CD4-positive, CD25-positive, alpha-beta regulatory T cell (primary cell): ENCODE measurements at places on chromosomes 3 and 15.
A peak's percentile ranks its signal among the peaks of the same experiment; 100 is the strongest.

GRCh38 chr3:155598671-155599070 is 146.2 kb downstream of the PLCH1 start:
- no peak for DNase-seq

GRCh38 chr3:66039590-66039887 is 821 bp upstream of the MAGI1 start:
- no peak for DNase-seq

DNA sequence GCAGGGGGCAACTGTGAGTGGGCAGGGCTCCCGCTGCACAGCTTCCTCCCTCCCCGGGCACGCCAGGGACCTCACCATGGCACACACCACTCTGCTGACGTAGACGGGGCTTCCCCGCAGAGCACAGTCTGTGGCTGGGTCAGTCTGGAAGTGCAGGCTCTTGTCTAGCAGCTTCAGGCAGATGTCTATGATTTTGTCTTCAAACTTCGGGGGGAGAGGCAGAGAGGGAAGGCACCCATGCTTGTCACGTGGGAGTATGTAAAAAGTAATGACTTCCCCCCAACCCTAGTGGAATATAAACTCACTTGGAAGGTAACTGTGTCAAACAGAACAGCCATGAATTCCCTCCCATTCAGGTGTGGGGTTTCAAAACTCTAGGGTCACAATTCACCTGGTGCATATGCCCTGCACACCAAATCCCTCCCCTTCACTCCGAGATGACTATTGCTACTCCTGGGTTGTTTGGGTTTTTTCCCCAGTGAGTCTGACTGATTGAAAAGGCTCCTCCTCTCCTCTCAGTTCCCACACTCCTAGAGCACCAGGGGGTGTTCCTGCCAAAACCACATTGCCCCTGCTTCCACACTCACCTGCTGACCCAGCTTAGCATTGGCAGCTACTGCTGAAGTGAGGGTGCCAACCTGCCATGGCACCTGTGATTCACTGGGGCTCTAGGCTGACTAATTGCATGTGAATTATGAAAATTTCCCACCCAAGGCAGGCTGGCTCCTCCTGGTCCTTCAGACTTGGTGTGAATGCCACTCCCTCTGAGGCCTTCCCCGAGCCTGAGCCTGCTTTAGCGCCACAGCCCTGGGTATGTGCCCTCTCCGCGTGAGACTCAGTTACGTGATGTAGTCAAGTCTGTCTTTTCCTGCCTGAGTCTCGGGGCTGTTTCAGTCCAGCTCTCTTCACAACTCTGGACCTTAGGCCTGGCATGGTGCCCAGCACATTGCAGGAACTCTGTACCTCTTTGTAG is 13.0 kb downstream of the TGM5 start:
- DNase-seq = peak; percentile 27

- no peak for DNase-seq
Measured at GRCh38 chr3:127760791-127761440, 61.4 kb downstream of the MGLL start.

DNA sequence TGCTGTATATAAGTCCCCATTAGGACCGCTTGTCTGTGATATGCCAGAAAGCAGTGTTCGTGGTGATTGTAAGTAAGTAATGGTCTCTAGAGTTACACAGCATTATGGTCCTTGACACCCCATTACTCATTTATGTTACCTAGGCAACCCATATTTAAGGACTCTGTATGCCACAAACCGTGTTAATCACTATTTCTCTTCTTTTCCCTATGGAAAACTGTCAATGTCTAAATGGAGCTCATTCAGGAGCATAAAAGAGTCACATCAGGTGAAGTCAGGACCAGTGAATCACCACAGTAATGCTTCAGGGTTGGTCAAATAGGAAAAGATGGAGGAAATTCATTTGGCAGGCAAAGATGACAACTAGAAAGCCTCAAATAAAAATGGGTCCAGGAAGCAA is 146.6 kb upstream of the PEX5L start:
- no peak for DNase-seq

- no peak for DNase-seq
Measured at GRCh38 chr15:69311319-69311721, 12.6 kb downstream of the PAQR5 start.

DNA sequence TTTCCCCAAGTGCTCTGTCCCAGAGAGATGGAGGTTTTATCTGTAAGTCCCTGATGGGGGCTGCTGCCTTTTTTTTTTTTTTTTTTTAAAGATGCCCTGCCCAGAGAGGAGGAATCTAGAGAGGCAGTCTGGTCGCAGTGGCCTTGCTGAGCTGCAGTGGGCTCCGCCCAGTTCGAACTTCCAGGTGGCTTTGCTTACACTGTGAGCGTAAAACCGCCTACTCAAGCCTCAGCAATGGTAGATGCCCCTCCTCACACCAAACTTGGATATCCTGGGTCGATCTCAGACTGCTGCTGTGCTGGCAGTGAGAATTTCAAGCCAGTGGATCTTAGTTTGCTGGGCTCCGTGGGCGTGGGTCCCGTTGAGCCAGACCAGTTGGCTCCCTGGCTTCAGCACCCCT is 51.6 kb downstream of the SLC2A2 start:
- DNase-seq = no peak

DNA sequence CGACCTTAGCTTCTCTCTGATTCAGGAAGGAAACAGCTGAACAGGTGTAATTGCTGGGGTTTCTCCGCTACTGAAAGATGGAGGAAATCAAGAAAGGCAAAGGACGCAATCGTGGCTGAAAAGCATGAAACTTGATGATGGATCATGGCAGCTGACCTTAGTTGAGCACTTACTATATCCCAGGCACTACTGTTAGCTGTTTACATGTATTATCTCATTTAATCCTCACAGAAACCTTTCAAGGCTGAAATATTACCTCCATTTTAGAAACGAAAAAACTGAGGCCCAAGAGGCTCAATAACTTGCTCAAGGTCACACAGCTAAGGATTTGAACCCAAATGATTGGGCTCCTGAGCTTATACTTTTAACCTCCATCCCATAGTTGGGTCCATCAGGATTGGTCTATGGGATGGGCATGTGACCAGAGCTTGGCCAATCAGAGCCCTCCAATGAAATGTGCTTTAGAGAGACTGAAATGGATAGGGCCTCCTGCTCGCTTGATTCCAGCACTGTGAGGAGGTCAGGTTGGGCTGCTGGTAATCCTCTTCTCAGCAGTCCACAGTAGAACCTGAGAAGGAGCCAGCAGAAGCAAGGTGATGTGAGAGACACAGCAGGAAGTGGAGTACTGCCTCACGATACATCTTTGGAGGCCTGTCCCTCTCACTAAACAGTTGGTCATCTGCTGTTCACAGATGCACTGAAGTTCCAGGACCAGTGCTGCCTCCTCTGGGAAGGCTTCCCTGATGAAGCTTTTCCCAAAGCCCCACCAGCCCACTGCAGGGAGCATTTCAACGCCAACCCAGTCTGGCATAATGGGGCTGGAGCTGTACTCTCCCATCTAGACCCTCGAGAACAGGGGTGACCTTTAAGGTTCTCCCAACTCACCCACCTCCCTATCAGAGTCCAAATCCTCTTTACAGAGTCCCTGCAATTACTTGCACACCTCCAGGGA is 10.4 kb downstream of the CLN6 start:
- DNase-seq = no peak

GRCh38 chr3:10443272-10444109 is 61.9 kb downstream of the ATP2B2 start:
- no peak for DNase-seq

DNA sequence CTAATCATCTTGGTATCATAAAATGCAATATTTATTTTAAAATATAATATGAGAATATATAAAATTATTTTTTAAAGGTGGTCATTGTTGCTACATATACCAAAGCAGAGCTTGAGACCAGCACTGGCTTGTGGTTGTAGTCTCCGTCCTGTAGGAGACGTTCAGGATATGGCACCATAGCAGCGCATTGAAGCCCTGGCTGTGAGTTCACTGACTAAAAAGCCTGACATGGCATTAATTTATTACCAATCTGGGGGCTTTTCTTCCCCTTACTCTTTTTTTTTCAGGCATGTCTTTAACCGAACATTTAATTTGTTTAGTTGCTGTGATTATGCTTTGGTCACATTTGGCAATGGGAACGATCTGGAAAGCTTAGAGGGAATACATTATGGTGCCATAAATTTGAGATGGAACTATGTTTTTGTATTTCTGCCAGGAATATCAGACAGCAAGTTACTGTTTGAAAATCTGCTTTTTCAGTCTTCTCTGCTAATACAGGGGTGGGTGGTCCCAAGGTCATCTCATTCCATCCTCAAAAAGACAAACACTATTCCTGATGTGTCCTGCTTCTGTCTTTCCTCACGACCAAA is 108.5 kb downstream of the ZIC4 start:
- no peak for DNase-seq

- DNase-seq = no peak
Measured at GRCh38 chr15:41851167-41851523, 12.5 kb downstream of the PLA2G4B start.

- DNase-seq = no peak
Measured at GRCh38 chr15:24862726-24863521, 91.9 kb upstream of the SNRPN start.

GRCh38 chr3:56985878-56986277 is 74.6 kb upstream of the SPATA12 start:
- no peak for DNase-seq

GRCh38 chr3:38648024-38648658 is 1.3 kb downstream of the SCN5A start:
- DNase-seq = no peak

- no peak for DNase-seq
Measured at GRCh38 chr3:94453864-94454263, 391.0 kb downstream of the NSUN3 start.

DNA sequence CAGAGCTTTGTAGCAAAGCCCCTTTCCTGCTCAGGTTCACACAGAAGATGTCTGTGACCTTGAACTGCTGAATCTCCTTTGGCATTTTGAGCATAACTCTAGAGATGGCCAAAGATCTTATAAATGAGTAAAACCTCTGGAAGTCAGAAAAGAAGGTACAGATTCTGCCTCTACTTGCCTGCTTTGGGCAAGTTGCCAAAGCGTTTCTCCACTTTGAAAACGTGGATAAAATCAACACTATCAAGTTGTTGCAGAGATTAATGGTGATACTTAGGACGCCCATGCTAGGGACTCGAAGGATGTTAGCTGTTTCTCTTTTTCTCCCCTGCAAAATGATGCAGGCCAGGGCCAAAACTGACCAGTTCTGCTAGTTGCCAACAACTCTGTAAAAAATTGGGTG is 68.0 kb upstream of the CMTM7 start:
- no peak for DNase-seq

GRCh38 chr15:73787621-73788020 is 34.5 kb upstream of the INSYN1 start:
- DNase-seq = no peak

GRCh38 chr3:129605922-129606635 is 397 bp downstream of the PLXND1 start:
- no peak for DNase-seq

DNA sequence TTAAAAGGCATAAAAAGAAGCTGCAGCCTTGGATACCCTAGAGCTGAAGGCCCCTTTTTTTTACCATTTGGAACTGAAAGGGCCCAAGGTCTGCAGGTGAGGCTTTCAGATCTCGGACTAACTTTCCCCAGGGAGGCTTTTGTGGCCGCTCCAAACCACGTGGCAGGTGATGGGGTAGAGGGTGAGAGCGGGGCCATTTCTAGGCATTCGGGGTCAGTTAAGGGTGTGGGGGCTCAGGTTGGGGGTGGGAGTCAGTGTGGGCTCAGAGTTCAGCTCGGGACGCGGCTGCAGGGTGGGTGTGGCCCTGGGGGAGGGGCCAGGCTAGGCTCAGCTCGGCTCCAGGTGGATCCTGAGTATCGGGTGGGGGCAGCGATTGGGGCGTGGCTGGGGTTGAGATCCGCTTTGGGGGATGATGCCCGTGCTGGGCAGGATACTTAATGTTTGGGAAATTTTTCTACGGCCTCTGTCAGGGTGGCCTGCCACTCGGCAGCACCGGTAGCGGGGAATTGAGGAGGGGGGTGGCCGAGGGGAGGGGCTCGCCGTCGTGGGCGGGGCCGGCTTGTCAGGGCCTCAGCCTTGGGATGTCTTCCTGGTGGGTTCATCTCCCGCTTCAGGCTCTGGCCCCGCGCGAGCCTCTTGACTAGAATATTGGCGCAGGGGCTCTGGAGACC is 2.5 kb downstream of the KLF13 start:
- no peak for DNase-seq

- DNase-seq = no peak
Measured at GRCh38 chr3:72004749-72005292, 219.9 kb upstream of the PROK2 start.

DNA sequence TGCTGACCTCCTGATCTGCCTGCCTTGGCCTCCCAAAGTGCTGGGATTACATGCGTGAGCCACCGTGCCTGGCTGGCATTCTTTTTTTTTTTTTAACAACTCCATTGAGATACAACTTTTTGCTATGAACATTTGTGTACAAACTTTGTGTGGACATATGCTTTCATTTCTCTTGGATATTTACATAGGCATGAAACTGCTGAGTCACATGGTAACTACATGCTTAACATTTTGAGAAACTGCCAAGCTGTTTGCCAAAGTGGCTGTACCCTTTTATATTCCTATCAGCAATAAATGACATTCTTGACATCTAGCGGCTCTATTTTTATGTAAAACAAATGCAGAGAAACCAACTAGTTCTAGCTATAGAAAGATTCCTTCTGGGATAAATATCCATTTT is 8.7 kb upstream of the YEATS2 start:
- DNase-seq = no peak

DNA sequence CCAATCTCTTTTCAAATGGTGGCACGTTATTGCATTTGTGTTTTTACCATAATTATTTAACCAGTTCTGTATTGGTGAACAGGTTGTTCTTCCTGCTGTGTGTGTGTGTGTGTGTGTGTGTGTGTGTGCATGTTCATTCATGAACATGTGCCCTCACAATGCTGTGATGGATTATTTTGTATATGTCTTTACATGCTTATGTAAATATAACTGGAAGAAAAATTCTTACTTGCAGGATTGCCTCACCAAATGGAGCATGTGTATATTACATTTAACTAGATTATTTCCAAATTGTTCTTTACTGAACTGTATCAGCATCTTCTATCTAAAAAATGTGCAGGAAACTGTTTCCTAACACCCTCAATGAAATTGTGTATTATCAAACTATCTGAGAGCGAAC is 175.2 kb upstream of the ZPLD1 start:
- no peak for DNase-seq

GRCh38 chr15:49185473-49185872 is 15.4 kb downstream of the GALK2 start:
- peak; percentile 30 for DNase-seq
